Urinary bladder (tissue), 4 donors: ENCODE measurements at places on chromosomes 1 and 21. TPM values are rescaled to one million over a fixed set of nuclear protein-coding genes. Genes with fewer than 3 reads are reported as not detected.
A peak's percentile ranks its signal among the peaks of the same experiment; 100 is the strongest.

- no peak for DNase-seq
Observed at GRCh38 chr1:98478121-98478520, 183.4 kb upstream of the SNX7 start.

DNA sequence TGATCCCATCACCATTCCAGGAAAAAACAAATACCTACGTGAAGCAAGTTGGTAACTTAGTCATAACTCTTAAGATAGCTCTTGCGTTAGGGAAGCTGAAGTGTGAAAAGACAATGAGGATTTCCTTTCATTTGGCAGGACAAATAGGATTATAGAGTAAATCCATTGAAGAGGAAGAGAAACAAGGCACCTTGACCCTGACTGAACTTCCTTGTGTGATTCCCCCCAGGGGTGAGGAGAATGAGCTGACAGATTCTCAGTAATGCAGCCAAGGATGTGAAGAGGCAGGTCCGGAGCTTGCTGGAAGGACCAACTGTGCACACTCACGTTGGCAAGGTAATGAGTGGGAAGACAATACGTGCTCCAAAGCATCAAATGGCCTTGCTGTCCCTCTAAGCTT lies 55.0 kb upstream of the HMCN1 start:
- DNase-seq = no peak

LRRC39 gene
- total RNA-seq = 13.8 TPM

HENMT1 gene
- 11.4 TPM for total RNA-seq

GRCh38 chr1:110003747-110004428 lies 19.3 kb downstream of the AHCYL1 start:
- peak; percentile 69 for DNase-seq

- no peak for DNase-seq
Observed at GRCh38 chr1:236882678-236883077, 87.6 kb downstream of the MTR start.

DNA sequence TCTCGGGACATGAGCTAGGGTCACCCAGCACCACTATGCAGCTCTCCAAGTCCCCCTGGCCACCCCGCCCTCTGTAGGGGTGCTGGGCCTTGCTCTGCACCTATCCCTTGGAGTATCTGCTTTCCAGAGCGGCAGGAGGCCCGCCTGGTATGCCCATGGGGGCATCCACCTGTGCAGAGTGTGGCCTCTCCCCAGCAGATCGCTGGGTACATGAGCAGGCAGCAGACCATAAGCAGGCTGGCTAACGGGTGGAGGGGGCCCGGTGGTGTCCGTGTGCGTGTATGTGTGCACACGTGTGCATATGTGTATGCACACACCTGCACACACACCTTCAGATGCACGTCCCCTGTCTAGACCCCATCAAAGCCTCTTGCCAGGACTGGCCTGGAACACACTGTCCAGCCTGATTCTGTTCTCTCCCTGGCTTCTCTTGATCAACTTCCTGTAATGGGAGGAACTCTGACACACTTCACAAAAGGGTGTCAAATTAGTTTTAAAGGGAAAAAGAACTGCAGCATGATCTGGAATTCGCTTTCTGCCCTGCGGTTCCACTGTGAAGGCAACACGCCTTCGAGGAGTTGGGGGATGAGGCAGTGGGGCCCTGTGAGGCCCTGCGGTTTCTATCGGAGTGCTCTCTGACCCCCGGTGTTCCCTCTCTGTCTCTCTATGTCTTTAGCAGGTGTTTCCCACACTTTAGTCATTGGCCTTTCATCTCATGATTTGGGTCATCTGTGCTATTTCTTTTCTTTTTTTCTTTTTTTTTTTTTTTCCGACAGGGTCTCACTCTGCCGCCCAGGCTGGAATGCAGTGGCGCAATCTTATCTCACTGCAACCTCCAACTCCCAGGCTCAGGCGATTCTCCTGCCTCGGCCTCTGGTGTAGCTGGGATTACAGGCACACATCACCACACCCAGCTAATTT lies 17.2 kb upstream of the NPHP4 start:
- DNase-seq = no peak

DNA sequence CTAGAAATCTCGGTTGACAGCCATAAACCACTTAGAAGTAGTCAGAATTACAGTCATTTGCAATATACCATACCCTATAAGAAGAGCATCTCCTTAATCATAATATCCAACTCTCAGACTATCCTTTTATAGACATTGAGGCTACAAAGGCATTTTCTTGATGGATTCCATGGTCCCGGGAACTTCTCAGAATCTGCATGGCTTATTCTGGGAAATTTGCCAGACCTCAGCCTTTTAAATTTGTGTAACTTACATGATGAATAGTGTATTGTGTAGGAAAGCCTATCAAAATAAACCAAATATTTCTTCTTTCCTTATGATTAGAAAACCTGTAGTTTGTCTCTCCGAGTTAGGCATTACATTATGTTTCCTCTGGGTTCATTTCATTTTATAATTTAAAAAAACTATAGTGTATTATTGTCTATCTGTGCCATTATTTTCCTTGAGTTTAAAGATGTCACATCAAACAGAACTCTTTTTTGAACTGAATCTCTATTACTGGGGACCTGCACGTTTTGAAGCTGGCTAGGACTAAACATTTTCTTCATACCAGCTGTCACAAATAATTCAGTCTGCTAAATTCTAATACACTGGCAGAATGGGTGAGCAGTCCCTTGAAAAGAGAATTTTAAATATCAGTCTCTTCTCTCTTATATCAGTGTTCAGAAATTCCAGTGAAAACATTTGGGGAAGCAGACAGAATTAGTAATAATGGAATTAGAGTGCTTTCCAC lies 102.9 kb downstream of the GABPA start:
- peak; percentile 61 for DNase-seq

TSPEAR gene
- total RNA-seq = 0.21 TPM

GRCh38 chr1:119981986-119982815 lies 85.9 kb upstream of the ADAM30 start:
- peak; percentile 85 for DNase-seq

DNA sequence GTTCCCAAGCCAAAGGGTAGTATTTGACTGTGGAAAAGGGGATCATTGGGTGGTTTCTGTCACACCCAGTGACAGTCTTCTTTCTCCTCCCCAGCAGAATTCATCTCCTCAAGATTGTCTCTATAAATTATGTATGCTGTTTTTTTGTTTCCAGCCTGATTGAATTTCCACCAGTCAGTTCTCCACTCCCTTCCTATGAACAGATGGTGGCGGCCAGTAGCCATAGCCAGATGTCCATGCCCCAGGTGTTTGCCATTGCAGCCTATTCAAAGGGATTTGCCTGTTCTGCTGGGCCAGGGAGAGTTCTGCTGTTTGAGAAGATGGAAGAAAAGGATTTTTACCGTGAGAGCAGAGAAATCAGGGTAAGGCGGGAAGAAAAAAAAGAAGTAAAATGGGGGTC lies 12.9 kb downstream of the CFAP57 start:
- DNase-seq = no peak

KCNA3 gene
- total RNA-seq = 3.1 TPM

DNA sequence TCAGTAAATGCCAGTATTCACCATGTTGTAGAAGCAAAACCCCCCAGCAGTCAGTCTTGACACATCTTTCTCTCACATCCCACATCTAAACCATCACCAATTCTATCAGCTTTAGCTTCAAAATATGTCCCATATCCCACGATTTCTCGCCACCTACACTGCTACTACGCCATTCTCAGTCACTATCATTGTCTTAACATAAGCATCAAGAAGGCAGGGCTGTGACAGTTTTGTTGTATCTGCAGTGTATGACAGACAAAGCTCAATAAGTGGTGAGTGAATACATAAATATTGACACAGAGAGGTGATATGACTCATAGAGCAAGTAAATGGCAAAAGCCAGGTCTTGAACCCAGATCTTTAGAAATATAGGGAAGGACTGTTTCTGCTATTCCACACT lies 59.9 kb downstream of the JAK1 start:
- no peak for DNase-seq

DNA sequence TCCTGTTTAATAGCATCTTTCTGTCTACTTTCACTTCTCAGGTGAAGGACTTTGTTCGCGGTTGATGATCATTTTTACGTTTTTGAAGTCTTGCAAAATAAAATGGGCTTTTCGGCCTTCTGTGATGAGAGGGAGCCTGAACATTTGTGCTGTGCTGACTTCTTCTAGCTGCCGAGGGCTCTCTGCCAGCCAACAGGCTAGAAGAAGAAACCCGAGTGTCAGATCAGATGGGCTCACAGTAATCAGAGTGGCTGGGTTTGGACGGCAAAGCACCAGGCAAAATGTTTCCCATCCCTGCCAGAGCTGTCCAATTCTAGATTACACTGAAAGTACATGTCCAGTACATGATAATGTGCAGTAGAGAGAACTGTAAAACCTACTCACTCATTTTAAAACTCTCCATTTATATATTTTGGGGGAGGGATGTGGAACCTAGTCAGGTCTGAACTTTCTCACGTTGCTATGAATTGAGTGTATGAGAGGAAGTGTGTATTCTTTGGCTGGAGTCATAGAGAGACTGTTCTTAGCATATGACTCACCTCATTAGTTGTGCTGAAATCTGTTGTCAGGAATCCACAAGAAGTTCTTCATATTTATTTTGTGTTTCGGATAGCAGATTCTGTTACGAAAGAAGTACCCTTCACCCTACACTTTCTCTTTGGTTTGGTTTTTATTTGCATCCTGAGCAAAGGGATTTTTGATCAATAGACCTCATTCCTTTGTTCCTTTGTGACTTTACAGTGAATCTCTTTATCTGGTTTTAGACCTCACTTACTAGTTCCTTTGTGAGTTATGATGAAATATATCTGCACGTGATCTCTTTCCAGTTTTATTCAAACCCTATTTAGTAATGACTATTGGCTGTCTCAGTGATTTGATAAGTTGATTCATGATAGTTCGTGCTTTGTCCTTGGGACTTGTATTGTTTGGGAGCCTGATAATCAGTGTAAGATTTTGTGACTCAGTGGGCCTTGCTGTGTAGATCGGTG lies 4.8 kb downstream of the ATP1A1 start:
- DNase-seq = no peak

GRCh38 chr1:103191327-103191726 lies 83.0 kb upstream of the COL11A1 start:
- DNase-seq = no peak

QSOX1 gene
- total RNA-seq = 137 TPM

- no peak for DNase-seq
Observed at GRCh38 chr1:174818014-174818616, 181.6 kb upstream of the CACYBP start.

DNA sequence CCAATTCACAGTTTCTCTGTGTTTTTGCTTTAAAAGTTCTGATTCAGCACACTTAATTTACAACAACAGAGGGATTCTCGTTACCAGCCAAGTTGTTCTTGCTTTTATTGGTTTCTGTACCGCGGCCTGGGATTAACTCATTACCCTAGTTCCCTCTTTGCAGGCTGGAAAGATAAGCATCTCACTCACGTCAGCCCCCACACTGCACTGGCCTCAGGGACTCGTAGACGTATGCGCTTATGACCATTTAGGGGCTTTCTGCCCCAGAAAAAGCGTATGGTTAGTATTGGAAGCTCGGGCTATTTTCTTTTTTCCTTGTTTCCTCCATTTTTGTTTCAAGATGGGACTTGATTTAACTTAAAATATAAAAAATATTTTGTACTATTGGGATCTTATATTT lies 76.0 kb downstream of the POFUT2 start:
- DNase-seq = peak; percentile 56

EVA1C gene
- total RNA-seq = 5.7 TPM

GRCh38 chr1:110133436-110133835 lies 16.9 kb upstream of the SLC6A17 start:
- no peak for DNase-seq

NUP210L gene
- total RNA-seq = 0.21 TPM

TIAM1 gene
- 36.0 TPM for total RNA-seq

PRAMEF14 gene
- not detected for total RNA-seq

DNA sequence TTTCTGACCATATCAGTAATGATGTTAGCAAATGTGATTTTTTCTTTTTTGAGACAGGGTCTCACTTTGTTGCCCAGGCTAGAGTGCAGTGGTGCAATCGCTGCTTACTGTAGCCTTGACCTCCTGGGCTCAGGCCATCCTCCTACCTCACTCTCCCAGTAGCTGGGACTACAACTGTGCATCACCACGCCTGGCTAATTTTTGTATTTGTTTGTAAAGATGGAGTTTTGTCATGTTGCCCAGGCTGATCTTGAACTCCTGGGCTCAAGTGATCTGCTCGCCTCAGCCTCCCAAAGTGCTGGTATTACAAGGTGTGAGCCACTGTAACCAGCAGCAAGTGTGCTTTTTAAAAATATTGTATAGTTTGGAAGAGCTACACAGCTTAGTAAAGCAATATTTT lies 4.1 kb upstream of the CFAP107 start:
- no peak for DNase-seq

- DNase-seq = no peak
Observed at GRCh38 chr1:12454406-12455391, 163.3 kb downstream of the DHRS3 start.

LCE2B gene
- not detected for total RNA-seq

DNA sequence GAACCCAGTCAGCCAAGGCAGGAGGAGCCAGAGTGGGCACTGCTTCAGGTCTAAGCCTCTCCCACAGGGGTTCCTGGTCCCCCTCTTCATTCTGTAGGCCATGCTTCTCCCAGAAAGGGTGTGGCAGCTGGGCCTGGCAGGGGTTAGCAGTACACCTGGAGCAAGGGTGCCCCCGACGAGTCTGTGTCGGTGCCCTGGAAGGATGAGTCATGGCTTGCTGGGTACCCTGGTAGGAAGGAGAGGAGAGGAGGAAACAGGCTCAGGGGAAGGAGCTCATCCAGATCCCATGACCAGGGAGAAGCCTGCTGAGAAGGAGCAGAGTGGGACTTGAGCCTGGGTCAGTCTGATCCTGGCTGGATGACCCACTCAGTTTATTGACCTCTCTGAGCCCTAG lies 10.3 kb downstream of the KDF1 start:
- no peak for DNase-seq

- DNase-seq = no peak
Observed at GRCh38 chr1:169733924-169734323, at the start of gene SELE. Gene SELE, minus strand, starts transcription at chr1:169734079. Its CDS starts 467 bp downstream, at chr1:169733612.

DNA sequence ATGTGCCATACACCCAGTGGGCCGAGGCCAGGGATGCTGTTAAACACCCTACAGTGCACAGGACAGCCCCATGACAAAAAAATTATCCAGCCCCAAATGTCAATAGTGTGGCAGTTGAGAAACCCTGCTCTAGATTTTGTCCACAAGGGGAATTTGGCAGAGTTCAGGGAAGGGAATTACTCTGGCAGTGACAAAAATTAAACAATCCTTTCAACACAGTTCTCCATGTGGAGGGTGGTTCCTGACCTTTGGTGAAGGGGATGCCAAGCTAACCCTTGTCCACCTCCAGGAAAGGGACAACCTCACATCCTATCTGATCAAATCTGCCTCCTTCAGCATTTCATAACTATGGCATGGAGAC lies 28.4 kb upstream of the CD84 start:
- DNase-seq = no peak

DNA sequence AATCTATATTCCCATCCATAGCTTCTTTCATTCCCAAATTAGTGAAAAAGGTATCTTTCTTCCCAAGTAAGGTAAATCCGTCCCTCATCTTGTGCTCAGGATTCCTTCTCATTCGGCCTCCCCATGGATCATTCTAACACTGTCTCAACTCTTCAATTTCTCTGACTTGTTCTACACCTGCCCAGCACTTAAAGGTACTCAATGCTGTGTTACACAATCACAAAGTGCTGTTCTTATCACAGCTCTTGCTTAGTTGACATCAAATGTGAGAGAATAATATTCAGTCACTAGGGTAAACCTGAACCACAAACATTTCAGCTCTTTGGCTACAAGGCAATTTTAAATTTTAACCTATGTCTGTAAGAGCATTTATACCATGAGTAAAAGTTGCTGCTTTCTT lies 94.8 kb downstream of the DIRAS3 start:
- no peak for DNase-seq

- no peak for DNase-seq
Observed at GRCh38 chr1:159737238-159737916, 23.0 kb upstream of the CRP start.

LCE3E gene
- not detected for total RNA-seq

MRPL24 gene
- total RNA-seq = 25.8 TPM

GRCh38 chr1:182259229-182259872 lies 132.2 kb downstream of the GLUL start:
- DNase-seq = no peak
